ENCODE measurements at places on chromosomes 3 and 15. TPM values are rescaled to one million over a fixed set of nuclear protein-coding genes. Genes with fewer than 3 reads are reported as not detected.
A peak's percentile ranks its signal among the peaks of the same experiment; 100 is the strongest.

DNA sequence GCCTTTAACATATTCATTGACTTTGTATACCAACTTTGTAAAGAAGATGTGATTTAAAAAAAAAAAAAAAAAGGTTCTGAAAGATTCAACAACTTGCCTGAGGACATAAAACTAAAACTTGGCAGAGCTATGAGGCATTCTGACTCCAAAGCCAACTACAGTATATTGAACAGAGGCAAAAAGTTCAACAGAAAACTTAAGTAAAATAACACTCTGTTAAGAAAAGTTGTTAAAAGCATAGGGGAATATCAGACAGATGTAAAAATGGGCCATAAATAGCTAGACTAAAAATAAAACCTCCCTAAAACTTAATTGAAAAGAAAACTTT is 23.4 kb downstream of the GOLIM4 start:
- no peak for DNase-seq

The ZSCAN29 gene
- total RNA-seq = 15.9 TPM

The CCR9 gene
- total RNA-seq = not detected

DNA sequence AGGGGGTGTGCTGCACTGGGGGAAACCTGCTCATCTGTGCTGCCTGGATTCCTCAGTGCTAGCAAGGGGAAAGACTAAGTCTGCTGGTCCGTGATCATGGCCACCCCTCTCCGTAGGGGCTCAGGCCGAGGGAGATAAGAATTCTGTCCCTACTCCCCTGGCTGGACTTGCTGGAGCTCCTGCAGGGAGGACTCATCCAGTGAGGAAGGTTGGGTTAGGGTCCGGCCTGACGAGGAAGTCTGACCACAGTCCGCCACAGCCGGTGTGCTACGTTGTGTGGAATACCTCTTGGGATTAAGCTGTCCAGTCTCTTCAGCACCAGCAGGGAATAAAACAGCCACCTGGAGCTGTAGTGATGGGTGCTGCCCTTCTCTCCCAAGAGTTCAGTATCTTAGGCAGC is 1309.1 kb upstream of the CADM2 start:
- DNase-seq = no peak

The CKMT1A gene
- 0.78 TPM for total RNA-seq

GRCh38 chr3:52225452-52226228 is at the start of gene TLR9:
TLR9 (minus strand) TSS chr3:52225645; CDS start chr3:52225529, 116 bp downstream.
- DNase-seq = no peak

The ADAMTSL3 gene
- 4.5 TPM for total RNA-seq

The SKOR1 gene
- total RNA-seq = not detected

The FAM174B gene
- total RNA-seq = 78.0 TPM

The ZNF660 gene
- total RNA-seq = not detected

- peak; percentile 56 for DNase-seq
These were observed 693 bp downstream of the RASGRP1 start for GRCh38 chr15:38563723-38564519.

DNA sequence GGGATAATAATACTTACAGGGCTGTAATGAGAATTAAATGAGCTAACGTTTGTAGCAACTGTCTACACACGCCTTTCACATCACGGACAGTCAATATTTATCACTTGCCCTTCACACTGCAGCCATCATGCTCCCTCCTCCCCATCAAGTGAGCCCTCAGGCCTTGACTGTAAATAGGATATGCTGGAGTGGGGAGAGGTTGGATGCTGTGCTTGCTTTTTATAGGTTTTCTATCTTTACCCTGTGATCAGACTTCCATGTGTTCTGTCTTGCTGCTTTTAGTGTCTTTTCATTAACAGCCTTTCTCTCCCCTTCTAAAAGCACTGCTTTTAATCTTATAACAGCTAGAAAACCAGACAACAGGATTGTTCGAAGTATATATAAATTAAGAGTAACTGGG is 12.8 kb upstream of the MAGEF1 start:
- DNase-seq = no peak

The FEZF2 gene
- not detected for total RNA-seq

DNA sequence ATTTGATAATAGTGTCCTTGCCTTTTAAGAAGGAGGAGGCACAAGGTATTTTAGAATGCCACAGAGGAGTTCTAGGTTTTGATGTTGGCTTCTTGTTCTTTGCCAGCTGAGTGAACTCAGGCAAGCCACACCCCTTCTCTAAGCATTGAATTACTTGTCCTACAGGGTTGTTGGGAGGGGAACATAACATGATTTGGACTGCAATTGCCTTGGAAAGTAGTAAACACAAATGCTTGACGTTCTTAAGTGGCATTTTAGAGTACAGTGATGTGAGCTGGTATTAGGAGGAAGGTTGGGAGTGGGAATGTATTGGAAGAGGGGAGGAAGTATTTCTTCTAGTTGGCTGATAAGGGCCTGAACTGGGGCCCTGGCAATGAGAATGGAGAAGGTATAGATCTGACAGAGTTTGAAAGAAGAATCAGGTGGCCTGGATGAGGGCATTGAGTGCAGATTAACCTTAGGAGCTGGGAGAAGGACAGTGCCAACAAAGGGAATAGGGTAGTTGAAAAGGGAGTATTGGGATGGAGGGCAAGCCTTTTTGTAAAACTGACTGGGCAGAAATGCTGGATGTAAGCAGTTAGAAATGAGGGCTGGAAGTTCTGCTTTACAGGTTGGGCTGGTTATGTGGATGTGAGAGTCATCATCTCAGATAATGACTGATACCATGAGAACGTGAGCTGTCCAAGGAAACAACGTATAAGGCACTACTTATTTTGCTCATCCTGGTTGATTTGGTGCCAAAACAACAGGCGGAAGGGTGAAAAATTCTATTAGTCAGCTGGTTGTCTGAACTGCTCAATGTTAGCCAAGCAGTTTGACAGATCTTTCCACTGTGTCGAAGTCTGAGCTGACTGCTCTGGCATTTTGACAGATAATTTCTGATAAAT is 16.7 kb downstream of the KAT2B start:
- no peak for DNase-seq

DNA sequence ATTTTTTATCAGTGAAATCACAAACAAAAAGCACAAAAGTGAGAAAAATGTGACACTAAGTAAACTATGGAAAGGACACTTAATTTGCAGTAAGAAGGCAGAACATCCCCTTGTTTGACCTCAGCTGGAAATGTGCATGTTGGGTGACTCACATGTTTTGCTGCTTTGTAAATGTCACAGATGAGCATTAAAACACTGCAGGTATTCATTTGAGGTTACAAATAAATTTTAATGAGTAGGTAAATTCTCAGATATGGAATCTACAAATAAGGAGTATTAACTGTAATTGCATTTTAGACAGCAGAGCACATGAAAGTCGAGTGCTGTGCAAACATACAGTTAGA is 20.3 kb downstream of the CHMP2B start:
- no peak for DNase-seq

DNA sequence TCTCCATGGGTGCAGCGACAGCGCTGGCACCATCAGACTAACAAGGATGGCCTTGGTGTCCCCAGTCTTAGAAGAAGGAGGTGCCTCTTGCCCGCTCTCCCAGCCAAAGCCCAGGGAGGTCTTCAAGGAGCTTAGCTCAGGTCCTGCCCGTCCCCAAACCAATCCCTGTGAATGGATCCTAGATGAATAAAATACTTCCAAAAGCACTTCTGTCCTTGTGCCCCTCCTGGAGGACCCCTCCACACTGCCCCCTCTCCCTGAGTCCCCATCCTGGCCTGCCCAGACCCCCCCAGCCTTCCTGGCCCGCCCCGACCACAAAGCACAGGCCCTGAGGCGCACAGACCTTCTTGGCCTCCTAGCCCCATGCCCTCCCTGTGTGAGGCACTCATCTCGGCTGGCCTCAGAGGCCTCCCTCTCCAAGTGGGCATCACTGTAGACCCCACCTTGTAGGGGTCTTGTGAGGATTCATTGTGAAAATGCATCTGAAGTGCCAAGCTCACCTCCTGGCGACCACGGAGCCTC is 8.4 kb downstream of the SLC28A1 start:
- DNase-seq = no peak

DNA sequence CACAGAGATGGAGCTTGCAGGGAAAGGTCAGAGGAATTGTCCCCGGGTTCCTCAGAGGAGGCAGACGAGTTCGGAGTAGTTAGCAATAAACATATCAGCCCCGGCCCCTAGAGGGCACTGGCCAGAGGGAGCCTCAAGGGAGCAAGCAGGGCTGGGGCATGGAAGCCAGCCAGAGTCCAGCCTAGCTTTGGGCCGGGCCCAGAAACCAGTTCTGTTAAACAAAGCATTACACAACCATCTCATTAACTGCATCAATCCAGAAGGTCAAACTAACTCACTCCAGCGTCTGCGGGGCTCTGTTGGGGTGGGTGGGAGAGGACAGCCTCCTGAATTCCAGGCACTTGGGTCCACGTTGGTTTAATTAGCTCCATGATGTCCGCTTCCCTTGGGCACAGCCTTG is 41.0 kb upstream of the IREB2 start:
- no peak for DNase-seq

- no peak for DNase-seq
These were observed 31.0 kb upstream of the KLHL25 start for GRCh38 chr15:85825719-85826118.

DNA sequence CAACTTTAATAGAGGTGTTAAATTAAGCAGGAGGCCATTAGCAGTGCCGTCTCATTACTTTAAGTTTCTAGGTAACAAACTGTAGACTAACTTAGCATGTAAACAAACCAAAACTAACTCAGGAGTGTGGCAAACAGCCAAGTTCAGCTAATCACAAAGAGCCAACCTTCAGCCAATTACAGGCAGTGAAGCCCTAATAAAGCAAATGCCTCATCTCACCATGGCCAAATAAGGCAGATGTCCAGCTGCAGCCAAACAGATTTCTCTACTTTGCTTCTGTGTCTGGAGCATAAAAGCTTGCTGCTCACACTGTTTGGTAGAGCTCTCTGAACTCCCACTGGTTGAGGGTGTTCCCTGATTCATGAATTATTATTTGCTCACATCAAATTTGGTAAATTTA is 835.4 kb upstream of the GBE1 start:
- no peak for DNase-seq

The GOLGA6D gene
- total RNA-seq = not detected

- DNase-seq = no peak
These were observed 170.1 kb upstream of the ONECUT1 start for GRCh38 chr15:52960283-52960682.

- peak; percentile 3 for DNase-seq
These were observed 241.4 kb downstream of the EDEM1 start for GRCh38 chr3:5428607-5429516.

GRCh38 chr3:63124090-63124489 is 154.0 kb upstream of the SYNPR start:
- no peak for DNase-seq

The CDHR4 gene
- not detected for total RNA-seq

DNA sequence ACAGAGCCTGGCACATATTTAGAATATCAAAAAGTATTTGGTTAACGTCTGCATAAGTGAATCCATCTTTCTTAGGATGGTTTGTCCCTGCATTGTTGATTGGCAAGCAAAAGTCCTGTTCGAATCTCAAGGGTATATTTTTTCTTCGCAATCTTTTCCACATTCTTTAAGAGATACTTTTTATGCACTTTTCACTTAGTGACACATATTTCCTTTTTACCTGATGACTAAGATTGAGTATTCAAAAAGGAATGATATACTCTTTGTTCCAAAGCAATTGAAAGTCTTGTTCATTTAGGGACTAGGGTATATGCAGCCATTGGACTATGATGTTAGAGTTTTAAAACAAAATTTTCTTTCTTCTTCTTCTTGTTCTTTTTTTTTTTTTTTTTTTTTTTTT is 349.9 kb downstream of the NLGN1 start:
- DNase-seq = no peak

DNA sequence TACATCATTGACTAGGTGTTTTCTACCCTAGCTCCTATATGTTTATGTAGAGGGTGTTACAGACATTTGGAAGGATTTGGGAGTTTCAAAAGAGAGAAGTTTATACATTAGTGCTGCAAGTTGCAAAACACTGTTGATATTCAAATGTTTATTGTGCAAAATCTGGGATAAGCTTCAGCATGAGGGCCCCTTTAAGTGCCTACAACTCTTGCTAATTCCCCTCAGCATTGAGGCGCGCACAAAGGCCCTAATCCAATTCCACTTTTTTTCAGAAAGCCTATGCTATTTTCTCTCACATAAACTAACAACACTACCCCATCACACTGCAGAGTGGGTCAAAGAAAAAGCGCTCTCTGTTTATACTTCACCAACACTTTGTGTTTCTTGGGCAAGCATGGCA is 208.0 kb downstream of the NR2F2 start:
- DNase-seq = no peak

DNA sequence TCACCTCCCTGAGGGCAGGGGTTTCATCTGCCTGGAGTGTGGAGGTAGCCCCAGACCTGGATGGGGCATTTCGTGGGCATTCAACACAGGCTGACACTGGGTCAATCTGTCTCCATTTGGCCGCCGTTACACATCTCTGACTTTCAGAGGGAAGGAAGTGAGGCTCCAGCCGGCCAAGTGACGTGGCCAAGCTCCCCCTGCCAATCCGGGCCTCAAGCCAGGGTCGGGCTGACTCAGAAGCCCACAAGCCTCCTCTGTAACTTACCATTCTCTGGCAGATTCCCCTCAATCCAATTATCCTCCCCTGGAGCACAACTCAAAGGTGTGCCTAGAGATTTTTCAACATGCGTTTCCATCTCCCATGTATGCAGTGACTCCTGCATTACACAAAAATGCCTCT is 227.6 kb downstream of the KLF13 start:
- DNase-seq = no peak

DNA sequence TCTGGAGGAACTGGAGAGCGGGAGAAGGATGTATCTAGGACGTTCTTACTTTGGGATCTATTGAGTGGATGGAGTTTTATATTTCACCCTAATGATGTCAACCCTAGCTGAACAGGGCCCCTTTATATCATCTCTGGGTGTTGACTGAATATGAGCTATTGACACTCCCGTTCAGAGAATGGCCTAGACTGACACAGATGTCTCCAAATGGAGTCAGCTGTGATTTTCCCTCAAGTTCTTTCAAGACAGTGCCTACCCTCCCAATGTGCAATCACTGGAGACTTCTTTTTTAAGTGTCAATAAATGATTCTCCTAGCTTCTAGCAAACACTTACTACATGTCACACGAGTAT is 63.8 kb downstream of the FRMD4B start:
- DNase-seq = no peak

- DNase-seq = no peak
These were observed 102.9 kb upstream of the NR2E3 start for GRCh38 chr15:71707230-71708050.

The P3H2 gene
- total RNA-seq = 185 TPM

DNA sequence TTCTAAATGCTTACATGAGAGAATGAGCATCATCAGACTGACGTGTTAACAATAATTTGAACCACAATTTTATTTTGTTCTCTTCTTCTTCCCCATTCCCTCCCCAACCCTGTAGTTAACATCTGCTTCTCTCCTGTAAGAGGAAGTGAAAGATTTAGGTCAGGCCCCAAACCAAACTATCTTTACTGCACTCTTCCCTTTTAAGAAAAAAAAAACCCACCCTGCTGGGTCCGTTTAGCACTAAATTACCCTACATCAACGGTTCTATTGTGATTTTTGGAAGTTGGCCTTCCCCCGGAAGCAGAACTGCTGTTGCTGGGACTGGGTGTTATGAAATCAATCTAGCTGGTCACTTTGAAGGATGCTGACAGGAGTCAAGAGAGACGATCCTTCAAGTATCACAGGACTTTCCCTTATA is 49.4 kb downstream of the NFKBIZ start:
- no peak for DNase-seq
